ENCODE measurements at places on chromosomes 16 and 17. TPM values are rescaled to one million over a fixed set of nuclear protein-coding genes. Genes with fewer than 3 reads are reported as not detected.

Gene KRT222
- total RNA-seq, result 0.49 TPM

Gene VWA3A
- 0.79 TPM for total RNA-seq

Gene TOM1L1
- 24.9 TPM for total RNA-seq

GRCh38 chr17:79017546-79018369, 6.2 kb upstream of the C1QTNF1 start:
- DNase-seq, result no peak

Gene CCL3
- 7.9 TPM for total RNA-seq

GRCh38 chr17:50642722-50643656, 8.3 kb downstream of the ABCC3 start:
- no peak for DNase-seq

DNA sequence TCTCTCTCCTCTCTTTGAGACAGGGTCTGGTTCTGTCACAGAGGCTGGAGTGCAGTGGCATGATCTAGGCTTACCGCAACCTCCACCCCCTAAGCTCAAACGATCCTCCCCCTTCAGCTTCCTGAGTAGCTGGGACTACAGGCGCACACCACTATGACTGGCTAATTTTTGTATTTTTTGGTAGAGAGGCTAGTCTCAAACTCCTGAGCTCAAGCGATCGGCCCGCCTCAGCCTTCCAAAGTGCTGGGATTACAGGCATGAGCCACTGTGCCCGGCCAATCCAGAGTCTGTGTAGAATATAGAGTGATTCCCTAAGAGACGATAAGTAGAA, 65.8 kb upstream of the RPH3AL start:
- DNase-seq, result no peak

- peak; percentile 87 for DNase-seq
Observed at GRCh38 chr17:77963441-77963840, 4.9 kb downstream of the TNRC6C start.

Gene TEX19
- not detected for total RNA-seq

DNA sequence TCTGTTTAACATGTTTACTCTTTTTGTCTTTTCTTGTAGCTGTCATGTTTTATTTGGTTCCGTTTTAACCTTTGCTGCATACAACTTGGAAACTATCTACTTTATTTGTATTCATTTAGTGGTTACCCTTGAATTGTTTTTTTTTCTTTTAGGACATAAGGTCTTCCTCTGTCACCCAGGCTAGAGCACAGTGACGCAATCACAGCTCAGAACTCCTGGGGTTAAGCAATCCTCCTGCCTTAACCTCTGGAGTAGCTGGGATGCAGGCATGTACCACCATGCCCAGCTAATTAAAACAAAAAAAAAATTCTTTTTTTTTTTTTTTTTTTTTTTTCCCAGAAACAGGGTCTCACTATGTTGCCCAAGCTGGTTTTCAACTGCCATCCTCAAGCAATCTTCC, 29.8 kb upstream of the USP43 start:
- no peak for DNase-seq

- no peak for DNase-seq
Observed at GRCh38 chr16:84026606-84027005, 16.0 kb downstream of the SLC38A8 start.

- DNase-seq, result no peak
Observed at GRCh38 chr16:79601092-79601930, 774 bp upstream of the MAF start.

Gene ENPP7
- not detected for total RNA-seq

DNA sequence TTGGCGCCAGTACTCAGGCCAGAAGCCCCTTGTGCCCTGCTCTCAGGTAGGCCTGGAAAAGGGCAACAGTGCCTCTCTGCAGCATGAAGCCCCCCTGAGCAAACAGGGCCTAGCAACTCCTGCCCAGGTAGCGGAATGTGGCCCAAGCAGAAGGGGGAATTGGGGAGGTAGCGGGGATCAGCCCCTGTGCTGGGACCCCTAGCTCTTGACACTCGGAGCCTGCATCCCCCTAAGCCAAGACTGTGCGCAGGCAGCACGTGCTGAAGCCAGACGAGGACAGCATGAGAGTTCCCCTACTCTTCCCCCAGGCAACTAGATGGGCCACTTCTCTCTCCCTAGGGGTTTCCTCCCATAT, 823 bp upstream of the CD2BP2 start:
- no peak for DNase-seq

GRCh38 chr17:60158751-60159478, 9.1 kb downstream of the CA4 start:
- no peak for DNase-seq

GRCh38 chr17:57614742-57615141, 130.4 kb downstream of the CCDC182 start:
- DNase-seq, result no peak

- DNase-seq, result no peak
Observed at GRCh38 chr17:48854774-48855476, 24.1 kb downstream of the CALCOCO2 start.

DNA sequence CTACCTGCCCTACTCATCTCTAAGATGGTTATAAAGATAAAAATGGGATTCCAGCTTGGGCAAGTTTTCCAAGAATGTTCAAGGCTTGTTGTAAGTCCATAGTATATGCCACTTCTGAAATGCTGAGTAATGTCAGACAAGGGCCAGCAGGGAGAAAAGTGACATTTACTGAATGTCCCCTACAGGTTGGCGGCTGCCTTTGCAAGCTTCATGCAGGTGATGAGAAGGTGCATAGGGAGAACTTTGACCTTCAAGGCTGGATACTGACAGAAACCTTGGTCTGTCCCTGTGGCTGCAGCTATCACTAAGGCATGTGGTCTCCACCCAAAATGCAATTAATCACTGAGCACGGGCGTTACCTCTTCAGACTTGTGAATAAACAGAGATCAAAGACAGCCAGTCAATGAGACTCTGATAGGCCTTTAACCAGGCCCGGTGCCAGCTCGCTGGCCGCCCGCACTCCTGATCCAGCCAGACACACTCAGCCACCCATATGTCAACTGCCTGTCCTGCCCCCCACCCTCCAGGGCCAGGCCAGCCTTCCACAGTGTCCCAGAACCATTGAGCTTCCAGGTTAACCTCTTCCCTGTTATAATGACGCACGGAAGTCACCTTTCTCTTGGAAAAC, 26.8 kb upstream of the AXIN2 start:
- DNase-seq, result no peak

DNA sequence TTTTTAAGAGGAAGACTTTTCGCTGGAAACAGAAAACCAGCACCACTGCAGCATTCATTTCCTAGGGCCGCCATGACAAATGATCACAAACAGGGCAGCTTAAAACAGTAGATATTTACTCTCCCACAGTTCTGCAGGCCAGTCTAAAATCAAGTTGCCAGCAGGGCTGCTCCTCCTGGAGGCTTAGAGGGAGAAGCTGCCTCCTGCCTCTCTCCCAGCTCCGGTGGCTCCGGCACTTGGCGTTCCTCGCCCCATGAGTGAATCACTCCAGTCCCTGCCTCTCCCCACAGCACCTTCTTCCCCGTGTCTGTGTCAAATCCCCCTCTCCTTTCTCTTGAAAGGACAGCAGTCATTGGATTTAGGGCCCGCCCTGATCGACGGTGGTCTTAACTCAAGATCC, 72.1 kb downstream of the SOCS1 start:
- no peak for DNase-seq

Gene SUMO2
- total RNA-seq, result 103 TPM

- no peak for DNase-seq
Observed at GRCh38 chr17:27804113-27804512, 3.8 kb upstream of the NOS2 start.

- DNase-seq, result no peak
Observed at GRCh38 chr17:16493531-16494046, 1.6 kb upstream of the LRRC75A start.

- no peak for DNase-seq
Observed at GRCh38 chr17:2854143-2855055, 58.2 kb downstream of the RAP1GAP2 start.

All from skin of body (tissue), 3 donors.